ENCODE measurements at places on chromosomes 4 and X.

DNA sequence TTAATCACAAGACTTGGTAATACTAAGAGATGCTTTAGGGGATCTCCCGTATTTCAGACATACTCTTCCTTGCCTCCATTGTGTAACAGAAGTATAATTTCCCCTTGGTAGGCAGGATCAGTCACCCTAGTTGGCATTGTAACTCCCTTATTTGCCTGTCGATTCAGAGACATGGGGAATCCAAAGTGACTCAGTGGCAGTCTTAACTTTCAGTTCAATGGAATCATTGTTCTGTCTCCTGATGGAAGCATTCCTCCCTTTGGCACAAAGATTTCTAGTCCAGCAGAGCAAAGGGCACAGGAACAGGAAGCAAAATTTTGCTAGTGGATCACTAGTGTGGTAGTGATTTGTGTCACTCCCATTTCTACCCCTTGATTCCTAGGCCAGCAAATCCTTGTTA lies 80.4 kb downstream of the DCUN1D4 start:
- no peak for DNase-seq

GRCh38 chr4:43047058-43047457 lies 154.5 kb downstream of the GRXCR1 start:
- no peak for DNase-seq

GRCh38 chrX:3962511-3963311 lies 249.3 kb upstream of the PRKX start:
- DNase-seq, result no peak

DNA sequence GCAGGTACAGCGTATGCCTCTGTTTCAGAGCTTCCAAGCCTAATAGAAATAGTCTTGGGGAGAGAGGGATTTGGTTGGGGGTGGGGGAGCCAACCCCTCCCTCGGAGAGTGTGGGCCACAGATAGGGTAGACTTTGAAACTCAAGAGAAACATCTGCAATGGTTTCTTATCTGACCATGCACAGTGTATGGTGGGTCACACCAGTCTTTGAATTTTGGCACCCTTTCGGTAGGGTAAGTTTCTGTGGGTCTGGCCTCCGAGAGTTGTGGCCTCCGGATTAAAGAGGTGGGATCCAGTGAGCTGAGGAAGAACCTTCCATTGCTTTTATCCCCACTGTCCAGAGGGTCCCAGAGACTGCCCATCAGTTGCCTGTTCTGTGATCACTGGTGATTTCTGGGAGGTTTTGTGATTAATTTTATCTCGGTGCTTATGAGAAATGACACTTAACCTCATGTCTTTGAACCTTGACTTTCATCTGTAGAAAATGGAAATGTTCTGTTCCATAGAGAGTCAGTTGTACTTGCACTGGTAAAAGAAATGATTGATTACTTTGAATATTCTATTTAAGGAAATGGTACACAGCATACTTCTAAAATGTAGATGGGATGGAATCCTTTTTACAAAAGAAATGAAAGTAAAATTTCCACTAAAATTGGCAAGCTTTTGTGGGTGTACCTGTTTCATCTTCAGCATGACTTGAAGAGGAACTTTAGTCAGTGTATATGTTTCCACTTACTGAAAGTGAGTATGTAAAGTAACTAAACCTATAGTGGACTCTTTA lies 62.7 kb downstream of the TMEM131L start:
- DNase-seq, result no peak

GRCh38 chr4:142683503-142683902 lies 162.6 kb downstream of the INPP4B start:
- no peak for DNase-seq

GRCh38 chr4:242121-242848 lies 63.0 kb downstream of the ZNF732 start:
- peak; percentile 67 for DNase-seq

GRCh38 chr4:184099535-184099966 lies 118.1 kb downstream of the ENPP6 start:
- no peak for DNase-seq

- DNase-seq, result no peak
Measured at GRCh38 chr4:159042097-159042605, 60.7 kb upstream of the RAPGEF2 start.

GRCh38 chrX:38066934-38067333 lies 60.6 kb downstream of the SYTL5 start:
- DNase-seq, result no peak

- peak; percentile 38 for DNase-seq
Measured at GRCh38 chr4:17613761-17614415, 553 bp upstream of the MED28 start.

DNA sequence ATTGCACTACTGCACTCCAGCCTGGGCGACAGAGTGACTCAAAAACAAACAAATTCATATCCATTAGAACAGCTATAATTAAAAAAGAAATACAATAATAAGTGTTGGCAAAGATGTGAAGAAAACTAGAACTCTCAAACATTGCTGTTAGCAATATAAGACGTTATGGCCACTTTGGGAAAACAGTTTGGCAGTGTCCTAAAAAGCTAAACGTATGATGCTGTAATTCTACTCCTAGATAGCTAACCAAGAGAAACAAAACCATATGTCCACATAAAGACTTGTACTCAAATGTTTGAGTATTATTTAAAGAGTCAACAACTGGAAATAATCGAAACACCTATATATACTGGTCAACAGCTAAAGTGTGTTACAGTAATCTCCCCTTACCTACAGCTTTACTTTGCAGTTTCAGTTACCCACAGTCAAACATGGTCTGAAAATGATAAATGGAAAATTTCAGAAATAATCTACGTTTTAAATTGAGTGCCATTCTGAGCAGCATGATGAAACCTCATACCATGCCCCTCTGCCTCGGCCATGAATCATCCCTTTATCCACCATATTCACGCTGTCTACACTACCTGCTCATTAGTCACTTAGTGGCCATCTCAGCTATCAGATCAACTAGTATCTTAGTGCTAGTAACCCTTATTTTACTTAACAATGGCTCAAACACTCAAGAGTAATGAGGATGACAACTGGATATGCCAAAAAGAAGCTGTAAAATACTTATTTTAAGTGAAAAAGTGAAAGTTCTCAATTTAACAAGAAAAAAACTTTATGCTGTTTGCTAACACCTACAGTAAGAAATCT lies 4.9 kb downstream of the ELF2 start:
- DNase-seq, result no peak

GRCh38 chr4:30600246-30601017 lies 119.7 kb upstream of the PCDH7 start:
- no peak for DNase-seq

- DNase-seq, result no peak
Measured at GRCh38 chr4:153663667-153664066, 20.4 kb upstream of the TLR2 start.

DNA sequence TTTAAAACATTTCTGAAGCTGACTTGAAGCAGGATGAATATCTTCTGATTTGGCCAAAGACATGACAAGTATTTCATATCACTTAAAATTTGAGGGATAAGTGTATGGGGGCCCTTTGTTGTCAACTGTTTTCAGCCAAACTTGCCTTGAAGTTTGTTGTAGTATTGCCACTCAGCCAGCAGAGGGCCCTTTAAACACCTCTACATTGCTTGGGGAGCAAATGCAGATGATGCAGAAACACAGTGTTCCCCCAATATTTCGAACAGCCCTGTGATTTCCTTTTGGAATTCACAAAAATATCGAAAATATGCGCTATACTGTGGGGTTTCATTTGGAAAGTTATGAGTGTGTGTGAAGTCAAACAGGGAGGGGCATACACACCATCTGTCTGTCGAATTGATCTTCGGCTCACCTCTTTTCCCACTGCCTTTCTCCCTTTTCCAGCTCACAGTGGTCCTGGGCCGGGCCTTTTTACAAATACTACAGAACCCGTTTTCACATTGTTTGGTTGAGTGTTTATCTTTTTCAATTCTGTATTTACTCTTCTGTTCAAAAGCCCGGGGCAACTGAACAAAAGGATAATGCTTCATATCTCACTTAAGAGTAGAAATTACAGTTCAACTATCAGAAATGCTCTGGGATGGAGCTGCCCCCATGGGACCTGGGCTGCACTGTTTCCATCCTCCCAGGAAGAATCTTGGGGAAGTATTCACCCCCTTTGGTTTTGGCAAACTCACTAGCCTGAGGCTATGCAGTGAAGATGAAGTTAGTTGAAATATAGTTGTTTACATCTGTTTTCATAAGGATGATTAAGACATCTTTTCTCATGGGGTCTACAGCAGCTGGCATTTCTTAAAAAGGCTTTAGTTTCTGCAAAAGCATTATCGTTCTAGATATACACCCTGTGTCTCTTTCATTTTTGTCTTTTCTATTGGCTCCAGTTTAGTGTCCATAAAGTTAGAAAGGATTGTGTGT lies 137.6 kb downstream of the EGF start:
- DNase-seq, result peak; percentile 71

GRCh38 chrX:121165930-121166359 lies 118.5 kb downstream of the GLUD2 start:
- no peak for DNase-seq

DNA sequence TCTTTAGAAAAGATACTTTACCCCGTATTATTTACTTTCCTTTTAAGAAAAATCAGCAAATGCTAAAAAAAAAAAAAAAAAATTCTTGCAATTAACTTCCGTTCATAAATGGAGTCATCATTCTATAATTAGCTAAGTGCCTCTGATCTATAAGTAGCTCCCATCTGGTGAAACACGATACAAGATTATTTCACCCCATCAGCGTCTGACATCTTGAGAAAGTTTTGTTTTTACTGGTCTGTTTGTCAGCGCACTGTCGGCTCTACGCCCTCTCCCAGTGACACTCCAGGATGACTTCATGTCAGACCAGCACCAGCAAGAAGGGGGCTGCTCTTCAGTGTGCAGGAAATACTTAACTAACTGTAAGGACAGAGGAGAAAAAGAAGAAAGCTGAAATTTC lies 108.3 kb downstream of the AFAP1 start:
- DNase-seq, result peak; percentile 57

DNA sequence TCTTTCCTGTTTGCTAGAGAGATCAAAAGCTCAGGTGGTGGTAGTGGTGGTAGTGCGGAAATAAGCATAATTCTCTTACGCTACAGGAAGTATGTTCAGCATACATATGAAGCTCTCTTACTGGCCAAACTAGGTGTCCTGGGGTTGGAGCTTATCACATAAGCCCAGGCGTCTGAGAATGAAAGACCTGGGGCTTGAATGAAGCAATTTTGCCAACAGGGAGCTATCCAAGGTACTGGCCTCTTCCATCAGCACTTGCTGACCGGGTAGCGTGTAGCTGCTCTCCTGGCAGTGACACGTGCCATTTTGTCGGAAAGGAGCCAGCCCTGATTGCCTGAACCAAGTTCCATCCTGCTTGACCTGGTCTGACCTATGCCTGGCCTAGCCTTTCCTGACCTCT lies 65.9 kb upstream of the HPF1 start:
- DNase-seq, result peak; percentile 19

GRCh38 chr4:99077177-99077576 lies 11.4 kb downstream of the ADH5 start:
- DNase-seq, result no peak

- DNase-seq, result no peak
Measured at GRCh38 chr4:145781351-145781750, 101.4 kb downstream of the C4orf51 start.

DNA sequence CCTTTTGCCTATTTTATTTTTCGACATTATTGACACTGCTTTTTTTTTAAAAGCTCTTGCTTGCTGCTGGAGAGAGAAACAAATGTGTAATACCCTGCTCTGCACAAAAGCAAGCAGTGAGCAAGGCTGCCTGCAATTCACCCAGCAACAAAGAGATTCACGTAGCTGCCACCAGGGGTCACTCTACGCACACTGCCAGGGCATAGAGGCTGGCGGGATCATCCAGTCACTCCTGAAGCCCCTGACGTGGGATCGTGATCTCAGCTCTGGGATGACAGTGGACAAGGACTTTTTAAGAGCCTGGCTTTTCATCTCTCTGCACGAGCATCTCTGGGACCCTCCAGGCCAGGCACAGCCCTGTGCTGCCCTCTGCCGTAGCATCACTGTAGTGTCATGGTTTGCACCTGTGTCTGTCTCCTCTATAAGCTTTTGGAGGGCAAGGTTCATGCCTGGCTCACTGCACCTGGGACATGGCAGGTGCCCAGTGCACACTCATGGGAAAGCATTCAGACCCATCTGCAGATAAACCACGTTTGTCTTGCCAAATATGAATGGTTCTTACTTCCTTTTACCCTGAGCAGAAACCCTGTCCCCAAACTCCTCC lies 19.8 kb downstream of the C4orf50 start:
- peak; percentile 45 for DNase-seq

GRCh38 chr4:172103456-172103855 lies 290.3 kb downstream of the GALNTL6 start:
- DNase-seq, result no peak

DNA sequence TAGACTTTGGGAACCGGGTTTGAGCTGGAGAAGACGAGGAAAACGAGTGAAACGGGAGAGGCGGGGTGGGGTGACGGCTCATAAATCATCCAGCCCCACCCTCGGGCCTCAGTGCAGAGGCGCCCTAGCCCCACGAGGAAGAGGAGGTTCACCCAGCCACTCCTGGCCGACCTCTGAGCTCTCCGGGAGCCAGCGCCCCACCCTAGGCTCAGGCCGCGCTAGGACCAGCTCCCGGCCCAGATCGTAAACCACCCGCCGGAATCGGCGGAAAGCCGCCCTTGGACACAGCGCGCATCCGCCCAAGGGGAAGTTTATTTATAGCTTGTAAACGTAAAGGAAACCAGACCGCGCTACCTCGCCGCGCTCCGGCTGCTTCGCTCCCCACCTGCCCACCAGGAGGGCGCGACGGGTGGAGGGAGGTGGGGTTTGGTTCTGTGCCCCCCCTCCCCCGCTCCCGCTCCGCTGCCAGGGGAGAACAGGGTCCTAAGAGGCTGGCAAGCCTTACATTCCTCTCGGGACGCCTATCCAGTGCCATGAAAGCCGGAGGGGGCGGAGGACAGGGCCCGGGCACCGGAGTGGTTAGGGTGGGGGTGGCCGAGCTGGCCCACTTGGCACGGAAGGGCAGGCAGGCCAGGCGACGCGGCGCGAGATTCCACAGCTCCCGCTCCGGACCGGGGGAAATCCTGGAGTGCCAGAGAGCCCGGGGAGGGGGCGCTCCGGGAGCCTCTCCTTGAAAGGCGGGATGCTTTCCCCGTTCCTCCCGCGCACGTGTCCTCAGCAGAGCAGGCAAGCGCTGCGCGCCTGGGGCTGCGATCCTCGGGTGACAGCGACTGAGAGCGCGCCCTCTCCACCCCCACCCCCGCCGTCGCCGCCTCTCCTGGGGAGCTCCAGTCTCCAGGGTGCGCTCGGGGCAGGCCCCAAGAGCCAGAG lies 84.2 kb downstream of the BCOR start:
- DNase-seq, result peak; percentile 47

Measured in CD4-positive, alpha-beta T cell treated with Interleukin-17A for 4 hours (primary cell).